ENCODE measurements at places on chromosomes 3 and 15.

- no peak for DNase-seq
Measured at GRCh38 chr15:40498418-40498817, 27.6 kb downstream of the CHST14 start.

DNA sequence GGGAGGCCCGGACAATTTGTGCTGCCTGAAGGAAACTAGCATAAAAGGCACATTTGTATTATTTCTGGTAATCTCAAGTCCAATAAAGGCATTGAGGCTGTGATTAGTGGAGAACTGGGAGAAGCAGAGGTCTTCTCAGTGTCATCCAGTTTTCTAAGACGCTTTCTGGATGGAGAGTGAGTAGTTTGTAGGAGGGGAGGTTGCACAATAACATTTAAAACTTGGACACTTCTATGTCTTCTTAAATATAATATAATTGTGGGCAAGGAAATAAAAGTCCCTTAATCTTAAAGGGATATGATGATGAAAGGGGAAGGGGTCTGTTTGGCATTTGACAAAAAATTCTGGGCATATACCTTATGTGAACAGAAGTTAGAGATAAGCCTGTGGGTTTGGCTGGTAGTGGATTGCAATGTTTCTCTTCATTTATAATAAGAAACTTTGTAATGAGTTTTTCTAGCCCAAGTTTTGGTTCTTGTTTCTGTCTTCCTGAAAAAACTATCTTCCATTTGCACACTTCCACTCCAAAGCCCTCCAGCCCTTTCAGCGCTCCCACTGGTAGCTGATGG lies 291.6 kb upstream of the TGFBR2 start:
- no peak for DNase-seq

GRCh38 chr3:182792901-182793662 lies at the start of gene ATP11B:
TSS of gene ATP11B (plus strand) at chr3:182793504. CDS start at chr3:182793760, 256 bp downstream.
- peak; percentile 30 for DNase-seq

GRCh38 chr3:57120451-57121174 lies 44.5 kb downstream of the IL17RD start:
- no peak for DNase-seq

- DNase-seq = no peak
Measured at GRCh38 chr3:172202797-172203196, 163.4 kb downstream of the FNDC3B start.

DNA sequence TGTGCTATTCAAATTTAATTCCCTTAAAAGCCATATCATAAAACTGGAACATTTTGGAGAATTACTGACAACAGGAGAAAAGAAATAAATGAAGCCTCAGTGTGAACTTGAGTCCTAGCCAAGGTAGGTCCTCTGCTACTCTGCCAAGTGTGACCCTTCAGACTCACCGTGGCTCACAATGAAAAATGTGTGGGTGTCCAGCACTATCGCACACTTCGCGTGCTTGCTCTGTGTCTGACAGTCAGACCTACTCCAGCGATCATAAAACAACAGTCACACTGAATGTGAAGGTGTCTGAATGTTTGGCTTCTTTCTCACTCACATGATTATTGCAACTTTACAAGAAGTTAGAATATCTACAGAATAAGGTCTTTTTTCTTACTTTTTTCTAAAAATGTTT lies 65.8 kb upstream of the TRA2B start:
- no peak for DNase-seq

GRCh38 chr3:66179793-66180192 lies 41.0 kb upstream of the SLC25A26 start:
- DNase-seq = no peak

DNA sequence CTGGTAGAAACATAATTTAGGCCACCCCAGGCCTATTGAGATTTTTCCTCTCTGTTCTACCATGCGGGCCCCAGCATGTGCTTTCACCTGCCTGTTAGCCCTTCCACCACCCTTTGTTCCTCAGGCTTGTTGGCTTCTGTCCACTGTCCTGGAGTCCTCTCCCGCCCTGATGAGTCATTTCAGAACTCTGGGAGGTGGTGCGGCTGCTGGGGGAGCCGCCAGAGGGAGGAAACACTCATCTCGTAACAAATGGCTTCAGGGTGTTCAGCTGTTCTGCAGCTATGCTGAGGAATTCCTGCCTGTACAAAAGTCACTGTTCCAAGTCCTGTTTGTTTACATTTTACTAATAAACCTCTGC lies 36.3 kb downstream of the LRTM1 start:
- DNase-seq = no peak

- DNase-seq = no peak
Measured at GRCh38 chr3:14772533-14773138, 46.1 kb upstream of the FGD5 start.

- no peak for DNase-seq
Measured at GRCh38 chr3:6928064-6928463, 67.1 kb downstream of the GRM7 start.

- no peak for DNase-seq
Measured at GRCh38 chr15:91100814-91101607, 954 bp downstream of the SV2B start.

DNA sequence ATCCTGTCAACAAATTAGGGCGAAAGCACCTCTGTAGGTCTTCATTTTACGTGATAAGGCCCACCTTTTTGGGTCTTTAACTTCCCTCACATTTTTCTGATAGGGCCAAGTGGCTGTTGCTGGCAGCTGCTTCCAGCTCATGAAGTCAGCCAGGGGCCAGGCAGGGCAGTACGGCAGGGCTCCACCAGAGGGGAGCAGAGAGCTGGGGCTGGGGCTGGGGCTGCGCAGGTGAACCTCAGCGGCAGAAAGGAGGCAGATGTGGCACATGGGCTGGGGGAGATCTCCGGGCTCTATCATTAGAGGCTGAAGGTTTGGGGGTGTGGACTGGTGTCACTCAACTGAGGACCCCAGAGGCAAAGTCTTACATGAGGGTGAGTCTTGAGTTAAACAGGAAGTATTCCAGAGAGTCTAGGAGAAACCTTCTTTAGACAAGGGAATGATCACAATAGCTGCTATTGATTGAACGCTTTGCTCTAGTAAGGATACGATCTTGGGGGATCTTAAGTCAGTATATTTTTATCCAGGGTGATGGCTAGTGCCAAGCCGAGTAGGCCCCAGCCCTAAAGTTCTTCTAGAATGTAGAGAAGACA lies 62.8 kb upstream of the MEX3B start:
- DNase-seq = no peak

DNA sequence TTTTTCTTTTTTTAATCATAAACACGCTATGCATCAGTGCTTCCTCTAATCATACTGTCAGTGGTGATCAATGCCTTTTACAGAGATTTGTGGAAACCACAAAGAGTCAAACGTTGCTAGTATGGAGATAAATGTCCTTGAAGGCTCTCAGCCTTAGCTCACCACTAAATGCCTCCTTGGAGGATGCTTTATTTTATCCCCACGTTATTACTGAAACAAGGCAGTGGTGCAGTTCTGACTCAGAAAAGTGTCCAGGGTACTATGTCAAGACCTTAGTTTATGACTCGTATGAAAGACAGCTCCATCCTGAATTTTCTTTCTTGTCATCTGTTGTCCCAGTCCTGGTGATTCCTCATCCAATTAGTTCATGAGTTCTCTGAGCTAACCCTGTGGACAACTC lies 1146.7 kb downstream of the IGSF11 start:
- no peak for DNase-seq

DNA sequence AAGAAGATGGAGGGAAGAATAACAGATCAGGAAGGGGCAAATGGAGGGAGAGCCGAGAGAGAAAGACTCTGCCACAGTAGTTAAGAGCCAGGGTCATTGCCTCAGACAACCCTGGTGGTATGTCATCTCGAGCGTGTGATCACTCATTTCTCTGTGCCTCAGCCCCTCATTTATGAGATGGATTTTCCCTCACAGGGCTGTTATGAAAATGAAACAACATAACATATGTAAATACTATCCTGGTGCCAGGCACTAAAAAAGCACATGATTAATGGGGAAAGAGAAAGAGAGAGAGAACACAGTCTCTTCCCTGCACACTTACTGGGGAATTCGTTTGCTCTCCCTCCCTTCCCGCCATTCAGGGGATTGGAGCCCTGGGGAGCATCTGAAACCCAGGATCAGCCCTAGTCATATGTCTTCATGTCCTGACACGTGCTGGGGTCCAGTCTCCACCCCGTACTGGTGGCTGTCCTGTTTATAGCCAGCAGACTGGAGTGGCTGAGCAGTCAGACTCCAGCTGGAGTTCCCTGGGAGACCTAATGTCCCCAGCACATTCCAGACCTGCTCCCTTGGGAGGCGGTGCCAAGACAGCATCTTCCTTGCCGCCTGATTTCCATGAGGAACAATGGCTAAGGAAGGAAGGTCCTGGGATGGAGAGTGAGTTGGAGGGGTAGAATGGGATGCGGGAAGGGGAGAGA lies 14.7 kb upstream of the AMOTL2 start:
- DNase-seq = no peak

DNA sequence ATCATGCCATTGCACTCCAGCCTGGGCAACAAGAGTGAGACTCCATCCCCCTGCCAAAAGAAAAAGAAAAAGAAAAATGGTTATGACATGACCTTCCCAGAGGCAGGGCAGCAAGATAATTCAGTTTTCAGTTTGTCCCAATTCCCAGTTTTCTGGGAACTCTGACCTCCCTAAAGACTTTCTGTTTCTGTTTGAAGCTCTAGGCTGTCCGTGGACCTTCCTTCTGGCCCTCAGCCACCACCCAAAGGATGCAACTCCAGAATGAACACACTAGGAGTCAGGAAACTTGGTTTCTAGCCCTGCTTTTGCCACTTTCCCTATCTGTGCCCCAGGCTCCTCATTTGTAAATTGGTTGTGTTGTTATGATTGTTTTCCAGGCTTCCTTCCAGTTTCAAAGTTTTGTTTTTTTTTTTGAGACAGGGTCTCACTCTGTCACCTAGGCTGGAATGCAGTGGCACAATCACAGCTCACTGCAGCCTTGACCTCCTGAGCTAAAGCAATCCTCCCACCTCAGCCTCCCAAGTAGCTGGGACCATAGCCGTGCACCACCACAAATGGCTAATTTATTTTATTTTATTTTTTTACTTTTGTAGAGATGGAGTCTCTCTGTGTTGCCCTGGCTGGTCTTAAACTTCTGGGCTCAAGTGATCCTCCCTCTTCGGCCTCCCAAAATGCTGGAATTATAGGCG lies 68.6 kb downstream of the CDC25A start:
- DNase-seq = no peak

GRCh38 chr15:46383978-46384377 lies 749.1 kb downstream of the SQOR start:
- DNase-seq = no peak

Measured in anterior cingulate cortex (tissue), 58 donors.